ENCODE measurements at places on chromosomes 3 and 15.

- DNase-seq = no peak
Measured at GRCh38 chr15:77584201-77584600, 48.5 kb downstream of the LINGO1 start.

GRCh38 chr3:17759901-17760300 is 17.5 kb upstream of the TBC1D5 start:
- DNase-seq = no peak

- no peak for DNase-seq
Measured at GRCh38 chr15:51097553-51098330, 3.0 kb upstream of the TNFAIP8L3 start.

DNA sequence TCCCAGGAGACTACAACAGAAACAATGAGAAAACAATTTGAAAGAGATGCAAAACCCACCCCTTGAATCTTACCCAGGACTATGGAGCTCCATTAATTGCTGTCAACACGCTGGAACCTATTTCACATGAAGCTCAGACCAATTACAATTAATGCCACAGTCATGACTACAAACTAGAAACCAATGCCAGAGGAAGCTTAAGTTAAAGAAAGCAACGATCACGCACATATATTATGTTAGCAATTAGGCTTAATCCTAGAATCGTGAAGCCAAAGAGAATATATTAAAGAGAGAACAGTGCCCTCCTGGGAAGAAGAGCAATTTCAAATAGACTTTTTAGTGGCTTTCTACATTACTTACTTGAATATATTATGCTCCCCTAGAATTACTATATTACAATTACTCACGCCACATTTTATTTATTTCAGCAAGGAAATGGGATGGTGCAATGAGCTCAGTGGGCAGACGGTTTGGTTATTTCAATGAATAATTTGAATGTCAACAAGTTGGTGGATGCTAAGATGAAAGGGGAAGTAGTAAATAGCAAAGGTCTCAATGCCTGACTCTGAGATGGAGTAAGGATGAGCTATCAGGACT is 125.5 kb downstream of the GREM1 start:
- no peak for DNase-seq

GRCh38 chr3:8524656-8525399 is 23.2 kb downstream of the LMCD1 start:
- DNase-seq = no peak

GRCh38 chr3:47073685-47074084 is 90.2 kb downstream of the SETD2 start:
- no peak for DNase-seq

- DNase-seq = no peak
Measured at GRCh38 chr3:110569073-110569472, 502.5 kb upstream of the NECTIN3 start.

DNA sequence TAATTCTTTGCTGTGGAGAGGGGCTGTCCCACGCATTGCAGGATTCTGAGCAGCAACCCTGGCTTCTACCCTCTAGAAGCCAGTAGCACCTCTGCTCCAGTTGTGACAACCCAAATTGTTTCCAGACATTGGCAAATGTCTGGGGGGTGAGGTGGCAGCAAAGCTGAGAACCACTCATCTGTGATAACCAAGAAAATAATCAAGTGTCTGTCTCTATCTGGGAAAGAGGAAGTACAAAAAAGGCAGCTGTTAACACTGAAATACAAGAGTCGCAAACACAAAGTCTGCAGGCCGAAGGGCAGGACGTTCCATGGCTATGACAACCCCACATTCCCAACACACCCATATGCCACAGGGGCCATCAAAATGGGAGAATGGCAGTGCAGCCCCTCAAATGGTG is 42.2 kb upstream of the GNB5 start:
- no peak for DNase-seq

GRCh38 chr3:98626151-98626550 is 32.7 kb upstream of the CPOX start:
- no peak for DNase-seq

GRCh38 chr15:72236381-72237003 is 5.5 kb upstream of the PKM start:
- DNase-seq = no peak

DNA sequence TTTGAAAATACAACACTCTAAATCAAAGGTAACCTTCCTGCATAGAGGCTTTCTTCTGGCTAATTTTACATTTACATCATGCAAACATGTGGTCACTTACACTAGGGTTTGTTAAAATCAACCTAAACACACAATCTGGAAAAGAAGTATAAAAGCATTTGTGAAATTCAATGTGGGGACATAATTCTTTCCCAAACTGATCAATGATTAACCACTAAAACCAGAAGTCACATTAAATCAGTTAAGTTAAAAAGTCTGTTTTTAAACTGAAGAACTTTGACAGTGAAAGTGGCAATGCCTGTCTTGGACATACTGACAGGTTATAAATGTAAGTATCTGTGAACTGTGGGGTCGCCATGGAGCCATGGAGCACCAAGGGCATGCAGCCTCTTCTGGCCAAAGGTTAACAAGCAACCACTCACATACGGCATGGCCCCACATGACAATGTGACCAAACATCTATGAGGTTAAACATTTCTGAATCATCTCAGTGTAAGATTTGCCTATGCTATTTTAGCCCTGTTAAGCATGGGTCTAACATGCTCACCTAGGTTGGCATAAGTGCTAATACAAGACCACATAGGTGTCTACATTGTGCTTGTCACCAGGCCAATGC is 278.2 kb downstream of the CTNNB1 start:
- no peak for DNase-seq

GRCh38 chr15:64522226-64522823 is 61.9 kb downstream of the ZNF609 start:
- no peak for DNase-seq

- DNase-seq = no peak
Measured at GRCh38 chr3:43035801-43036365, 56.8 kb downstream of the GASK1A start.

DNA sequence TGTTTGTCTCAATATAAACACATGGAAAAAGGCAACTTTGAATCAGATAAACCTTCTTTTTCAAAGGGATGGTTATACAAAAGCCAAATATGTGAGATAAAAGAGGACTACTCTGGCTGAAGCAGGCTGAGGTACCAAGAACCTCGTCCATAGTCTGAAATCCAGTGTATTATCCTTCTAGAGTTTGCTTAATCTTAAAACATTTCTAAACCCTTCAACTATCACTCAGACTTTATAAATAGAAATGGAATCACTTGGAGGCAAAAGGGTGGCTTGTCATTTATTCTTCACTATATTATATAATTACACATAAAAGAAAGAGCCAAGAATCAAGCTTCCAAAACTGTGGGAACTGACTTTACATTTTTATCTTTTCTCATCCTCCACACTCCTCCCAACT is 303.6 kb downstream of the PLCL2 start:
- no peak for DNase-seq

- no peak for DNase-seq
Measured at GRCh38 chr3:124631727-124632126, 98.5 kb upstream of the UMPS start.

DNA sequence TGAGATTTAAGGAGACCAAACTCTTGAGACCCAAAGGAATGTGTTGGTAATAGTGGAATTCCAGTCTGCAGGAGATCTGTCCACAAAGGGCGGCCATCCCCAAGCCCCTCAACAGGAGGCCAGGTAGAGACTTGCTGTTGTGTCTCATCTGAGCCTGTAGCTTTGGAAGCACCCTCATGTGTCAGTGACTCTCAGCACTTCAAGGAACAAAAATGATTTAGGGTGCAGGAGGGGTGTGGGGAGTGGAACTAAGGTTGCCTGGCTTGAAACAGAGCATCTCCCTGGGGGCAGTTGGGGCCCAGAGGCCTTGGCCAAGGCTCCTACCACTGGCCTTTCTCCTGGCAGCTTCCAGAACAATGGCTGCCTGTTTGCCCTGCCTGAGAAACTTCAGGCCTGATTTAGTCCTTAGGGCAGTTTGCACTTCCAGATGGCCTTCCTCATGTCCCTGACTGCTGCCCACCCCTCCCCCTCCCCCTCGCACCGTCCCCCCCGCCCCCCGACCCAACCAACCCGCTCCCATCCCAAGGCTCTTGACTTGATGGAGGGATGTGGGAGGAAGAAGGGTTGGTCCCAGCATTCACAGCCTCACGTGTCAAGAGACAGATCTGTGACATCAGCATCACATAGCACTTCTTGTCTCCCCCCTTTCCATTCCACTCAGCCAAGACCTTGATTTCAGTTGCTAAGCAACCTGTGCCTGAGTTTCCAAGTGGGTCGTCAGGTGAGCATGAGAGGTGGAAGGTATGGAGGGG is 77.1 kb downstream of the CORO2B start:
- DNase-seq = no peak
